Left cardiac atrium (tissue), 4 donors: ENCODE measurements at places on chromosomes 11 and 22.

GRCh38 chr11:45616802-45617549 lies 48.4 kb downstream of the CHST1 start:
- no peak for DNase-seq

GRCh38 chr11:95692526-95693260 lies 96.9 kb downstream of the FAM76B start:
- DNase-seq: no peak

DNA sequence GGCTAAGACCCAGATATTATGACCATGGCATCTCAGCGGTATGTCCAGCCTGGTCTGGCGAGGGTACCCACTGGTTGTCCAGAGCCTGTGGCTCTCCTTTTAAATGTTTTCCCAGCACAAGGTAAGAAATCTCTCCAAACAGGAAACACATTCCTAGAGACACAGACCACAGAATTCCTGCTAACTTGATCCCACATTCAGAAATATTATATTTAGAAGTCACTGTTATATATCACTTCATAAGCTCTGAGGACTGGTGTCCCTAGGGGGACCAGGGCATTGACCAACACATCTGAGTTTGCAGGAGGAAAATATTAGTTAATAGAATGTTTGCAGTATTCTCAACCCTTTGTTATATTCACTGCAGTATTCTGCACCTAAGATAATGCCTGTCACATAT lies 23.1 kb downstream of the TMPRSS13 start:
- no peak for DNase-seq

DNA sequence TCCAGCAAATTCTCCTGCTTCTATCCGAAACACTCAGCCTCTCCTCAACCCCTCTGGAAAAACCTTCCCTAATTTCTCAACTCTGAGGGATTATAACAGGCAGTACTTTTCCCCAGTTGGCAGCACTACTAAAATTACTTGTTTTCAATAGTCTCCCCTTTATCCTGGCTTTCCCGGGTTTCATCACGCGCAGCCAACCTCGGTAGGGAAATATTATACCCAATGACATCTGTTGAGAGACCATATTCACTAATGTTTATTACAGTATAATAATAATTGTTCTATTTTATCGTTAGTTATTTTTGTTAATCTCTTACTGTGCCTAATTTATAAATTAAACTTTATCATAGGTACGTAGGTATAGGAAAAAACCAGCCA lies 330 bp upstream of the POLD3 start:
- no peak for DNase-seq

DNA sequence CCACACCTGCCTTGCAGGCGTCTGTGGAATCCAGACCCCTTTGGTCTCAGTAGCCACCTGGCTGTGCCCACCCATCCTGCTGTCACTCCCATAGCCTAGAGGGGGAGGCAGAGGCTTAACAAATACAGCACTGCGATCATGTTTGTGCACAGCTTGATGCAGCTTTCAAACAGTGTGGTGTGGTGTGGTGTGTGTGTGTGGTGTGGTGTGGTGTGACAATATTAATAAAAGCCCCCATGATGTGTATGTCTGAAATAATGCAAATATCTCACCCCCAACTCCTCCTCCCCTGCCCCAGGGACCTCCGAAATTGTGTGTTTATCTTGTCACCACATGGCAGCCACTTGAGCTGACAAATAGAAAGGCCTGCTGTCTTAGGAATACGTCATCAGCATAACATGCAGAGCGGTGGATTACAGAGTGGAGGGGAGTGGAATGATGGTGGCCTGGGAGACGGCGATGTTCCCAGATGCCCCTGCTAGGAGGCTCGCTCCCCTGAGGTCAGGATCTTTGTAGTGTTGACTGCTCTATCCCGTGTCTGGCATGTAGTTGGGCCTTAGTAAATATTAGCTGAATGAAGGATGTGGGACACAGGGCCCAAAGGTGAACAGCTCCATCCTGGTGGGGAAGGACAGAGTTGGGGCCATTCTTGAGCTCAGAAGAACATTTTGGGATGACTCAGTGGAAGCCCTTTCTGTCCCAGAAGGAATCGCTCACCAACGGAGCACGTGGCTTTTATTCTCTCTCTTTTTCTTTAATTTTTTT lies 2.8 kb downstream of the PDXP start:
- DNase-seq: no peak

DNA sequence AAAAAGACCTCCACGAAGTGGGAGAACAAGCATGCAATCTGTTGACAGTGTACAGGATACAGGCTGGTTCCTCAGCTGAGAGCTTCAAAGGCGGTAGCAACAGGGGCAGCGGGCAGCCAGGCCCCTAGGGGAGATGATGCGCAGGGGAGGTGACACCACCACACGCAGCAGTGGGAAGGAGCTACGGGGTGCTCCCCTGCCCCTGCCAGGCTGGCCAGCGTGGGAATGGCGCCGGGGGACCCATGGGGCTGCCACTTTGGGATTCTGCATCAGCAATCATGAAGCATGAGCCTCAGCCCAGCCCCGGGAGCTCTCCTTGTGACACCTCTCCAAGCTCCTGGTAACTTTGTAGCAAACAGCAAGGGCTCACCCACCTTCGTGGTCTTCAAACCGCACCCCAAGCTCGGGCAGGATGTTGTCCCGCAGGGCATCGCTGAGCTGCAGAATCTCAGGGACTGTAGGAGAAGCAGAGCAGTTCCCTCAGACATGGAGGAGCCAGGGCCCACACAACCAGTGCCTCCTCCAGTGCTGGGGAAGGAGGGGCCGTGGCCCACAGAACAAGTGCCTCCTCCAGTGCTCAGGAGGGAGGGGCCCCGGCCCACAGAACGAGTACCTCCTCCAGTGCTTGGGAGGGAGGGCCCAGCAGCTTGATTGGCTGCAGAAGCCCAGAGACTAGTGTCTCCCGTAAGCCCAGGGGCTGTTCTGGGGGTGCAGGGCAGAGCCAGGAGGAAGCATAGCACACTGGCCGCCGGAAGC lies 14.6 kb upstream of the NAP1L4 start:
- no peak for DNase-seq

DNA sequence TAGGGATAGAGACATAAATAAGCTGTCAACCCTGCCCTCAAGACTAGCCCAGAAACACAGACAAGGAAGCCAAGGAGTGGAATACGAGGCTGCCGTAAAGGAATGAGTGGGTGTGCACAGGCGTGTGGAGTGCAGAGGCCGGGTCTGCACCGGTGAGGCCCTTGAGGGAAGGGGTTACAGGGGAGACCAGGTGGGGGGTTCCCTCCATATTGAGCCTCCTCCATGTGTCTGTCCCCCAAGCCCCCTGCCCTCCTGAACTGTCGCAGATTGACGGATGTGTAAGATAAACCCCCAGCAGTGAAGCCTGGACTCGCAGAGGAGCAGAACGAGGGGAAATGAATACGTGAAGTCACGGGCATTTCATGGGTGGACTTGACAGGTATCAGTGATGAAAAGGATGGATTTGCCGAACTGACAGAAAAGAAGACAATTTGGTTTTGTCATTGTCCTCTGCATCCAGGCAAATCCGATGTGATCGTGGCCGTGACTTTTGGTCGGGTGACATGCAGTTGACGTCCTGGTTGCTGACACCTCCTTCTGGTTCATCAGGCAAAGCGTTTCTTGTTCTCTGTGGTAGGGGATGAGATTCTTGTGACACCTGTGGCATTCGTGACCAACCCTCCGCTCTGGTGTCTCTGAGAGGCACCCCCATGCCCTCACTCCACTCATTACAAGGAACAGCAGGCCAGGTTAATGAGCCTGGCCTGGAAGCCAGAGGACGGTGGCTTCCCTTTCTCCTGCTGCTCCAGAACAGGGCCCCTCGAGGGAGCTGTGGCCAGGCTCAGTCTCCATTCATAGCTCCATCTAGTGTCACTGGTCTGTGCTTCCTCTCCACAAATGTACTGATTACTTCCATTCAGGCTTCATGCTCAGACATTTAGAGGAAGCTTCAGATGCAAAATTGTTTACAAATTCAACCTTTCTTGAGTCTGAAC lies 223.1 kb upstream of the B3GAT1 start:
- no peak for DNase-seq

DNA sequence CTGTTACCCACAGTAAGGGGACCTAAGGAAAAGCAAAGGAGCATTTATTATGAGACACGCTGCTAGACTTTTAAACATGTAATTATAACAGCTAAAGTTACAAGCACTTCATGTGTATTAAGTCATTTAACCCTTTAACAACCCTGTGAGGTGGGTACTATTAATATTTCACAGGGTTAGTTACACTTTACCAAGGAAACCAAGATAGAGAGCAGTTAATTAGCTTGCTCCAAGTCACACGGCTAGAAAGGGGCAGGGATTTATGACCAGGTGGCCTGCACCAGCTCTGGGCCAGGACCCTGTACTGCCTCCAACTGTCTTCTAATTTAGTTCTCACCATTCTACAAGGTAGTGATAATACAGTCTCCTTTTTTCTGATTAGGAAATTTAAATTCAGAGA lies 74.9 kb downstream of the RPL27A start:
- DNase-seq: no peak

DNA sequence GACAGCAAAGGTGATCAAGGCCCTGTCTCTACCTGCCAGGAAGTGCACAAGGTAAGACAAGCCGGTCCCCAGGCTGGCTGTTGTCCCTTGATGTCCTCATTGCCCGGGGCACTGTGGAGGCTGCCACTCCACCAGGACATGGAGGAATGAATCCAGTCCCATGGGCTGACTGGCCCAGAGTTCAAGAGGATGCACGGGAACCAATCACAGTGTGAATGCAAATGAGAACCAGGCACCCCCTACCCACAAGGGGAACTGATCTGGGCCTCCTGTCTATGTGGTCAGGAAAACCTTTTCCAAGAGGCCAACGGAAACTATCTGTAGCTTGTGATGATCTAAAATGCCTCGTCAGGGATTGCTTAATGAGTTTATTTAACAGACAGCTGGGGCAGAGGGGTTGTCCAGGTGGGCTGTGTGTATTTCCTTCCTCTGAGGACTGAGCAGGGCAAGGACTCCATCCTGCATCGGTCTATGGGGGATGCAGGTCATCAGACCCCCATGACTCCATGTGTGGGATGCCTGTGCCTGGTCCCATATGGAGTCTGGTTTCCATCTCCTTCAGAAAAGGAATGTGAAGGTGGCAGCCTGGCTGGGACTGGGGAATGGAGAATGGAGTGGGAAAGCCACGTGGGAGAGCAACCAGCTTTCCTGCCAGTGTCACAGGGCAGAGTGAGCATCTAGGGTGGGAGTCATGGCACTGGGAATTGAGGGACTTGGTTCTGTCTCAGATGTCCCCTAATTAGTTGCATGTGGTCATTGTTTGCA lies 60.5 kb downstream of the CD82 start:
- DNase-seq: no peak

DNA sequence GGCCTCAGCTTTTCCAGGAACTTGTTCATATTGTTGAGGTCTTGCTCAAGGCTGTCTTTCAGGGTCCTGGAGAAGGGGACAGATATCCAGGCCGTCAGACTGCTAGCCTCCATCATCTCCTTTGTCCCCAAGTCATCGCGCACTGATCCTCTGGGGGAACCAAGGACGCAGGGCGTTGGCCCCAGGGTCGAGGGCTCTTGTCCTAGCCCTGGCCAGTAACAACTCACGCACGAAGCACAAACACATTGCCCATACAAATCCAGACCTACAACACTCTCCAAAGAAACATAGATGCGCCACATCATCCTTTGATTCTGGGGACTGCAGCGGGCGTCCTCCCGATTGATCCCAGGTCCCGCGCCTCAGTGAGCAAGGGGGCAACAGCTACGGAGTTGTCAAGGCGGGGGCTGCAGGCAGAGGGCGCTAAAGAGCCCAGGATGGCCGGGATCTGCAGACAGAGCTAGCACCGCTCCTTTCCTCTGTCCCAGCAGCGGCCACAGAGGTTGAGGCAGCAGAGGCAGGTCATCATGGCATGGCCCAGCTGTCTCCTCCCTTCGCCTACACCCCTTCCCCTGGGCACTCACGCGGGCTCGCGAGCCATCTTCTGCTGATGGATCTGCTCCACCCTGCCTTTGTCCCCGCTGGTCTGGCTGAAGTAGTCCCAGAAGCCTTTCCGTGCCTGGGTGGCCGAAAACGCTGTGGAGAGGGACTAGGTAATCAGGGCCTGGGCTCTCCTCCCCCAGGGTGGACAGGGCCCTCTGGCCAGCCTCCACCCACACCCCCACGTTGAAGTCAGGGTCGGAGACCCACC lies 472 bp downstream of the APOA5 start:
- peak; percentile 82 for DNase-seq

DNA sequence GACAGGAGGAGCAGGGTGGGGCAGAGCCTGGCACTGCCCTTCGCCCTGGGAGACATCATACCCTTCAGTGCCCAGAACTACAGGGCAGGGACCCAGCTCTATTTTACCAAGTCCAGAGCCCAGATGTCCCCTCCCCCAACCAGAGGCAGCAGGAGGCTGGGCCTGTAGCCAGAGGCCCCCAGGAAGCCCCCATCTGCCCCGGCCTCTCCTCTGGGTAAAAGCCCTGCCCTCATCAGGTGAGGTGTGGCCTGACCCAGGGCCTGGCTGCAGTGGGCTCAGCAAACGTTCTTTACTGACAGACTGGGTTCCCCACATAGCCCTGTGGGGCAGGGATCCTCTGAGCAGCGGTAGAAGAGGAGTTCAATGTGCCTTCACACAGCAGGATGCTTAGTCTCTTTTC lies 51.8 kb upstream of the SLC22A12 start:
- DNase-seq: no peak

GRCh38 chr11:75548595-75549272 lies 13.3 kb upstream of the SERPINH1 start:
- DNase-seq: no peak

DNA sequence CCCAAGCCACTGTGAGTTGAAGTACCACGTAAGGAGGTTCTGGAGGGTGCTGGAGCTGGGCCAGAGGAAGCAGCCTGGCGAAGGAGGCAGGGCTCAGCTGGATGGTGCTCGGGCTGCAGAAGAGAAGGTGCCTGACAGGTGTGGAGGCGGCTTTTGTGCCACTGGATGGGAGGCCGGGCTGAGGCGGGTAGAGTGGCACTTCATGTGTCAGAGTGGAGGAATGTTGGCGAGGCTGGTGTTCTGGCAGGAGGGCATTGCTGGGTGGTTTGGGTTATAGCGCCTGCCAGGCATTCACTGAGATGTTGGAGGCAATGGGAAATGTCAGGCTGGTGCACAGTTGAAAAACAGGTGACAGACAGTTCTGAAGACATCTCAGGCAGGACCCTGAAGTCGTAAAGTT lies 24.2 kb downstream of the UBE2L3 start:
- peak; percentile 27 for DNase-seq

- no peak for DNase-seq
These were observed 12.3 kb upstream of the MS4A6E start for GRCh38 chr11:60314635-60315321.

- no peak for DNase-seq
These were observed 99.4 kb upstream of the SORL1-AS1 start for GRCh38 chr11:121552154-121552553.

GRCh38 chr11:123856444-123856843 lies 29.0 kb downstream of the TMEM225 start:
- DNase-seq: no peak

- DNase-seq: no peak
These were observed 56.3 kb downstream of the CD82 start for GRCh38 chr11:44621784-44622183.
